ENCODE measurements at places on chromosomes 12 and 14. TPM values are rescaled to one million over a fixed set of nuclear protein-coding genes. Genes with fewer than 3 reads are reported as not detected.

DNA sequence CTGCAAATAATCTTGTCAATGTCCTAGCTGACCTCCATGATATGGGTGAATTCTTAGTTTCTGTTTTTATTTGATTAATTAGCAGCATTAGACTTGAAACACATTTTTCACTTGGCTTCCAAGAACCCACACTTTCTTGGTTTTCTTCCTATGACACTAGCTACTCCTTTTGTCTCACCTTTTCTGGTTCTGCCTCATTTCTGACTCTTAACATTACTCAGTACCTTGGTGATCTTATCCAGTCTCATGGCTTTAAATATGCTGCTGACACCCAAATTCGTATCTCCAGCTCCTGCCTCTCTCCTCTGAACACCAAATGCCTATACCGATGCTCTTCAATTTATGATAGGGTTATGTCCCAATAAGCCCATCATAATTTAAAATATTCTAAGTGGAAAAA lies 32.0 kb upstream of the SSTR1 start:
- no peak for DNase-seq

GRCh38 chr12:54678131-54678530 lies 30.0 kb upstream of the DCD start:
- no peak for DNase-seq

- no peak for DNase-seq
Measured at GRCh38 chr14:105385322-105385637, 13.1 kb upstream of the TEX22 start.

DNA sequence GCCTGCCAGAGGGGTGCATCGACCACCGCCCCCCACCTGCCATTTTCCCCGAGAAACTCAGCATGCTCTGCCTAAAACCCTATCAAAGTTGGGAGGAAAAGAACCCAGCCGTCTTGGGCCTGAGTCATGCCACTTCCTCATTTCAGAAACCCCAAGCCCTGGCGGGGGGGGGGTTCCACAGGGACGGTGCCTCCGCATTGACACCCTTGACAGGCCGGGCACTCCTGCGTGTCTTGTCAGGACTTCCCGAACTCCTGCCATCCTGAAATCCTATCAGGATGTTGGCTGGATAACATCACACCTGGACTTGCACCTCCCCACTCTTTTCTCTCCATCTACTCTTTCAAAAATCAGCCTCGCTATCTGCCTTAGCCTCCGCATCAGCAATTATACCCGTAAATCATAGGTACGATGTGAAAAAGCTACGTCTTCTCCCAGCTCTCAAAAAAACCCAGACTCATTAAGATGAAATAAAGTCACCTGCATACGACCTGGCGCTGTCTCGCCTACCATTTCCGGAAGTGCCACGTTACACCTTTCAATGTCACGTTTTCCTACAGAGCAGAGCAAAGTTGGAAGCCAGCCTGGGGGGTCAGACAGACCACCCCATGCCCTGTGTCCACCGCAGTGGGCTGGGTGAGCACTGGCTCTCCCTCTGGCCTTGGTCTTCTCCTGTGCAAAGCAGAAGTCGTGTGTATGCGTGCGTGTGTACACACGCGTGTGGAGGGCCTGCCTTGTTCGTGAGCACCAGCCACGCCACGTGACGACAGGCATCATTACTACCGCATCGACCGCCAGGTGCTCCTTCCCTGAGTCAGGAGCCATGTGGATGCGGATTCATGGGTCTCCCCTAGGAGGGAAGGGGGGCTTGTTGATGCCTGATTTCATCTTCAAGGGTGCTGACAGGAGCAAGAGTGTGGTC lies 96.7 kb downstream of the RFLNA start:
- no peak for DNase-seq

- DNase-seq, result no peak
Measured at GRCh38 chr14:97602438-97603117, 805.4 kb downstream of the VRK1 start.

- DNase-seq, result no peak
Measured at GRCh38 chr12:24821691-24822090, 127.2 kb downstream of the BCAT1 start.

DNA sequence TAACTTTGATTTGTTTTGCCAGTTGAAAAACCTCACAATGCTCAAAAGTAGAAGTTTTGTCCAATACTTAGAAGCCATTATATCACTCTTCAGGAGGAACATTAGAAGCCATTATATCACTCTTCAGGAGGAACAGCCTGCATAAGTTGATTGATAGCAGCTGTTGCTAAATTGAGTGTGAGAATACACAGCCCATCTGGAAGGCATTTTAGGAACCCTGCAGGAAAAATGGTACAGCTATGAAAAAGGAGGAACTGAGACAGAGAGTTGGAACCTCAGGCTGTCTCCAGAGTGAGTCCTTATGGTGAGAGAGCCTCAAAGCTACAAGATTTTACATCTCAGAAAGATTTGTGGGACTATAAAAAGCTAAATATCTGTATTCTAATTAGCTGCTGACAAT lies 207.0 kb downstream of the MYRFL start:
- peak; percentile 94 for DNase-seq

GRCh38 chr14:40447017-40447416 lies 1014.8 kb upstream of the FBXO33 start:
- DNase-seq, result no peak

GRCh38 chr12:12717586-12718380 lies 615 bp downstream of the CDKN1B start:
- DNase-seq, result no peak

DNA sequence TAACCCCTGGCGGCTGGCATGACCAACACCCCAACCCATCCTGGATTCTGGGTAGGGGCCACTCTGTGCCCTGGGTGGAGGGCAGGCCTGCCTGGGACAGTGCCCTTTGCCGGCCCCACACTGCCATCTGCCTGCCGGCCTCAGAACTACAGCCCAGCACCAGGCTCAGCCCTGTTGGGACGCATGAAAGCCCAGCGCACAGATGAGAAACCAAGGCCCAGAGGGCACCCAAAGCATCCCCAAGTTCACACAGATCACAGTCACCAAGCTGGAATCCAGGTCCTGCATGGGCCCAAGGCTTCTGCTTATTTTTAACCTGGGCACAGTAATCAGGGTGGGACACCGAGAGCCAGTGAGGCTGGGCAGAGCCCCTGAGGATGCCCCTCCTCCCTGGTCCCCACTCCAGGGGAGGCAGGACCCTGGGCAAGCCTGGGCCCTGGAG lies 26.2 kb downstream of the RFLNA start:
- DNase-seq, result peak; percentile 45

GRCh38 chr12:51836827-51837173 lies 11.7 kb downstream of the FIGNL2 start:
- no peak for DNase-seq

DNA sequence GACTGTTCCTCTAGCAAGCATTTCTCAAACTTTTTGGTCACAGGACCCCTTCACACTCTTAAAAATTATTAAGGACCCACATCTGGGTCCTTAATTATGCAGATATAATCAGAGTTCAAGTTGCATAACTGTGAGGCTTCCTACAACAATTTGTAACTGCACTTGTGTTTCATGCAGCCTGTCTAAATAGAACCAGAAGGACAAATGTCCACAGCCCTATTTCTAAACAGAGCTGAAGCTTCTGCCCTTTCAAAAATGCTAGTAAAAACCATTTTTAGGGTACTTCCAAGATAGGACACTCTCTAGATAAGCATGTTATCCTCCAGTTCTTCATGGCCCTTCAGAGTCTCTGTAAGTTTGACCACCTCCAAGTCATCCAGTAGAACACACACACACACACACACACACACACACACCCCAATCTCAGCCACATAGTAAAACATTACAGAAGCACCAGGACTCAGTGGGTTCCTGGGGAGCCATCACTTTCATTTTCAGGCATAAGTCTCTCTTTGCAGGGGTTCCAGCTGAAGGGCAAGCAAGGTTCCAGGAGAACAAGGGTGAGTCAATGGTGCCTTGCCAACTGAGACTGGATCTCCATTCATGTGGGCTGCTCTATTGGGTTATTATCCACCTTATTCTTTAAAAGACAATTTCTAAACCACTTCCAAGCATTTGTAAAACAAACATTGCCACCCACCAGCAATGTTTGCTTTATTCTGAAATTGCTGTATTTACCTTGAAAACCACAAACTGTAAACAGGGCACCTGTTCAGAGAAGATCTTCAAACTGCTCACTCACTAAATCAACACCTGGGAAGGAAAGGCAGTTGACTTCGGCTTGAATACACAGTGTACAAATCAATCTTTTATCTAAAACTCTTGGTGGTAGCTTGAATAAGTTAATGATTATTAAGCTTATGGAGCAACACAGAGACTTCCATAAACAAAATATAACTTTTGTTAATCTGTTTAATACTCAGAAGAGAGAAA lies 64.1 kb downstream of the ITPR2 start:
- no peak for DNase-seq

GRCh38 chr14:69363055-69363454 lies 35.0 kb downstream of the ERH start:
- peak; percentile 1 for DNase-seq

DNA sequence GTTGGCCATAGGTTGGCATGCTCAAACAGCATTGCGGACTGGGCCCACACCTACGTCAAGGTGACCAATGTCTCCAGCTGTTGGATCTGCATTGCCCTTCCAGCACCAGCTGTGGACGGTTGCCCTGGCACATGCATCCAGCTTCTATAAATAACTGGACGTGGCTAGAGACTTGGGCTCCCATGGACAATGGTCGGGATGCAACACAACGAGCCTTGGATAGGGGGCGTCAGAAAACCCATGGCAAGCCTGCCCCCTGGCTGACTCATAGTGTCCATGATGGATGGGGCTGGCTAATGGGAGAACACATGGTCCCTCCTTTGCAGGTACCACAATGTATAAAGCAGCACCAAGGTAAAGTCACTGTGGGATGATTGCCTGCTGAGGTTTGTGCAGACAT lies 331.6 kb upstream of the FAR2 start:
- DNase-seq, result no peak

- DNase-seq, result peak; percentile 48
Measured at GRCh38 chr12:3213188-3213587, 136.0 kb downstream of the TSPAN9 start.

DNA sequence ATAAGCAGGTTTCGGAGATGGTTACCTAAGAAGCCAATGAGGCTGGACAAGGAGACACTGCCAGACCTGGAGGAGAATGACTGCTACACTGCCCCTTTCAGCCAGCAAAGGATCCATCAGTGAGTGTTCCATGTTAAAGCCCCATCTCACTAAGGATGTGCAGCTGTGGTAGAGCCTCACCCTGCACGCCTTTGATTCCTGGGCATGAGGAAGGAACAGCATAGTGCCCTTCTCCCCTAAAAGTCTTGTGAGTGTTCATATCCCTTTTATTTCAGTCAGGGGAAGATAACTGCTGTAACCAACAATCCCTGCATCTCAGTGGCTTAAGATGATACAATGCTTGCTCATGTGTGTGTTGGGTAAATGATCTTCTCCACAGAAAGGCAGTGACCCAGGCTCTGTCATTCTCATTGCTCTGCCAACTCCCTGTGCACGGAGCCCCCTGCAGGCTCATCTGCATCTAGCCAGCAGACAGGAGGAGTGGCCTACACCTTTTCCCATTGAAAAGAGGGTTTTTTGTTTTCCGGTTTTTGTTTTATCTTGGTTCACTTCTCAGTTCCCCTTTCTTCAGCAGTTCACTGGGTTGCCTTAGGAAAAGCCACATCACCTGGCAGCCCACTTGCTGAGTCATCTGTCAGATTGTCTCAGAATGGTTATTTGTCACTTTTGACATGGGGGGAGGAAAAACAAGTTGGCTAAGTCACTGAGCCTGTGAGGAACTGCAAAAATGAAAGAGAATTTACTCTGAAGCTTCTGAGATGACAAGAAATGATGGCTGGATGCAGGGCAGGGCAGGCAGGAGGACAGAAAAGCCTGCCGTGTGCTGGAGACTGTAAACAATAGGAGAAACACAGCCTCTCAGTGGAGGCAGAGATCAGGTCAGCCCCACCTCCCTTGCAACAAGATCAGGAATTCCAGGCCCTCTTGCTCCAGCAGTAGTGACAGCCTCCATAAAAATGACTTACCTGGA lies 193.3 kb downstream of the ANO4 start:
- DNase-seq, result no peak

DNA sequence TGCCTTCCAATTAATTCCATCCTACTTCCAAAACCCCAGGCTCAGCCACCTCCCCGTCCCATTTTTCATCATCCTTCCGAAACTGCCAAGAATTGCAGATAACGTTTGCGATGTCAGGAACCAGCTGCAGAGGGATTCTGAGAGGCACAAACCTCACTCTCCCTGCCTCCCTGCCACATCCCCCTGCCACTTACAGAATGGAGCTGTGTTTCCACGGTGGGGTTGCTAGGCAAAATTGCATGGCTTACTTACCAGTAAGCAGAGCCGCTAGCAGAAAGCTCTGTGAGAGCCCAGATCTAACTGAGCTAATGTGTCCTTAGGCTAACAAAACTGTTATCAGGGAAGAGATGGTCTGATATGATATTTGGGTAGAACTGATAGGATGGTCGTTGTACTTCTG lies 127.4 kb downstream of the KCNK10 start:
- no peak for DNase-seq

- DNase-seq, result no peak
Measured at GRCh38 chr14:77039285-77040058, 11.0 kb upstream of the IRF2BPL start.

DNA sequence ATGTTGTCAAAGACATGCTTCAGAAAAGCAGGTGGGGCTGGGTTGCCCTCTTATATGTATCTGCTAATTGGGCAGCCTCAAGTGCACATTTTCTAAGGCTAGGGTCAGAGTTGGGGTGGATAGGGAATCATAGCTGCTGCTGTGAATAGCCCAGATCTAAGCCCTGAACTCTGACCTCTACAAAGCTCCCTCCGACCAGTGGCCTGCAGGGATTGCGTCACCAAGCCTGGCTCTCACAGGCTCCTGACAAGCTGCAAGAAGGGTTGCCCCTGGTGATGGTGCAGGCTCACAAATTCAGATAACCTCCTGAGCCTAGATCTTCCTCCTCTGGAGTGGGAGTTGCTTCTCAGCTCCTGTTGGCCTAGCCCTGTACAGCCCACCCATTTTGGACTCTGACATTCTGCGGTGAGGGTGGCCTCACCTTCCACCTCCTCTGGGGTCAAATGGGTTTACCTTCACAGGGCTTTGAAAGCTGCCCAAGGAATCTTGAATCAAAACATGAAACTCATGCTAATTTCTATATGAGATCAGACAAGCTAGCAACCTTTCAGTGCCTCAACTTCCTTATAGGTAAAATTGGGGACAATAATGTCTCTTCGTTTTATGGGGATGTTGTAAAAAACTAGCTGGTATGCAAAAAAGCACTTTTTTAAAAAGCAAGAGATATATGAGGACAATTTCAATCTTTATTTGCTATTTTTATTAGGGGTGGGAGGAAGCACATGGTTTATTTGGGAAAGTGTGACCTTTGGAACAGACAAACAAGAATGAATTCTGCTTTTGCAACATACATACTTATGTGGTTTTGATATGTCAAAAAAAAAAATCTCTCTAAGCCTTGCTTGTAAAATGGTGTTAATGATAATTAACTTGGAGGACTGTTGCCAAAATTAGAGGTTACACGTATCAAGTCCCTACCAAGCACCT lies 4.9 kb upstream of the SUSD6 start:
- no peak for DNase-seq

The TMEM253 gene
- 1.4 TPM for polyA plus RNA-seq

The ABCB9 gene
- polyA plus RNA-seq, result 10.1 TPM

The SPIC gene
- not detected for polyA plus RNA-seq

The TSPAN8 gene
- 1.8 TPM for polyA plus RNA-seq

The KCNC2 gene
- polyA plus RNA-seq, result 0.13 TPM

The PTPRQ gene
- polyA plus RNA-seq, result 9.3 TPM

The LRP1 gene
- polyA plus RNA-seq, result 168 TPM

The IAPP gene
- polyA plus RNA-seq, result not detected

The LBHD2 gene
- polyA plus RNA-seq, result not detected

The PPP1R3E gene
- 22.1 TPM for polyA plus RNA-seq

The DYNLL1 gene
- 344 TPM for polyA plus RNA-seq

The SERPINA12 gene
- polyA plus RNA-seq, result not detected

The KCNH3 gene
- polyA plus RNA-seq, result 1.3 TPM

The NXPH4 gene
- 1.9 TPM for polyA plus RNA-seq

The GPD1 gene
- polyA plus RNA-seq, result 0.72 TPM

The ZBTB42 gene
- 9.9 TPM for polyA plus RNA-seq

The KRT72 gene
- 0.09 TPM for polyA plus RNA-seq

All from right lung (tissue), 10 donors.